ENCODE measurements at places on chromosomes 5 and 9.
A peak's percentile ranks its signal among the peaks of the same experiment; 100 is the strongest.

- no peak for DNase-seq
Measured at GRCh38 chr9:125587819-125588460, 119.1 kb downstream of the MAPKAP1 start.

DNA sequence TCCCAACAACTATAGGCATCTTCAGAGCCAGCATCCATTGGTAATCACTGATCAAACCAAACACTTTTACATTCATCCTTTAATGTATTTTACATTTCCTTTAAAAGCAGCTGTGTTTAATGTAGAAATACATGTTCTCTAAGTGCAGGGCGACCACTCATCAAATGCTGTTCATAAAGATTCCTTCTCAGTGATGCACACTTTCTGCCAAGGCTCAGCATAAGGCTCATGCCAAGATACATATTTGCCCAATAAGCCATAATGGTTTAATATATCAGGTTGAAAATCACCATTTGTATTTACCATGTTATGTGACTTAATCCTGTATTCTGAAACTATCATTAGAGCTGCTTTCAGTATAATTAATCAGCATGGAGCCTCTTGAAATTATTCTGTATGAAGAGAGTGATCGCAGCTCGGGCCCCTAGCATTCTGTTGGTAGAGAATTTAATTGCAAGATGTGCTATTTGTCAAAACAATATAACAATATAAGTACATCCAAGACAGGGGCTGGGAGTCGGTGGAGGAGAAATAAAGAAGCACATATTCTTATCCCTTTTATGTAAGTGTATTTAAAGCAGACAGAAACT, 267.5 kb downstream of the EBF1 start:
- no peak for DNase-seq

GRCh38 chr5:97635553-97635952, 452.5 kb upstream of the RIOK2 start:
- no peak for DNase-seq

GRCh38 chr9:77177894-77178794, 810 bp downstream of the VPS13A start:
- peak; percentile 53 for DNase-seq

- DNase-seq, result no peak
Measured at GRCh38 chr9:1024112-1024511, 26.0 kb upstream of the DMRT2 start.

- no peak for DNase-seq
Measured at GRCh38 chr5:116502616-116503015, 72.0 kb downstream of the SEMA6A start.

DNA sequence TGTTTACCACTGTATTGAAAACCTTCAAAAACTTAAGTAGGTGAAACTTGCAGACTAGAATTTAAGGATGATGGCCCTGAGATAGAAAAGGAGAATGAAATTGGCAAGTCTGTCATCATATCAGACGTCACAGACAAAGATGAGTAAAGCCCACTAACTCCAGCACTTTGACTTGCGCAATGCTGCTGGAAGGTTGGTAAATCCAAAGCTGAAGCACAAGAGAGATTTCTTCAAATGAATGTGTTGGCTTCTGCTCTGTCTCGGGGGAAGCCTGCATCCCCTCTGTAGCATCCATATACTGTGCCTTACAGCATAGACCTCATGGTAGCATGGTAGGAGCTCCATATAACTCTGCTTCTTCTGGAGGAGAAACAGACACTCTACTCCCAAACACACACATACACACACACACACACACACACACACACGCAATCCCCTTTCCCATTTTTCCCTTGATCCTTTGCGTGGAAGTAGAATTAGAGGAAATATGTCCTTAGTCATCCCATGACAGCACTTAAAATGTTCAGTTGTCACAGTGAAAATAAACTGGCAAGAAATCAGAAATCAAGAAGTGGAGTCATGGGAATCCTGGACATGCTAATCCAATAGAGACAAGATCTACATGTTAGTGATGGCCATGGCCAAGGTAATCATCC, 241.5 kb downstream of the NR3C1 start:
- no peak for DNase-seq

DNA sequence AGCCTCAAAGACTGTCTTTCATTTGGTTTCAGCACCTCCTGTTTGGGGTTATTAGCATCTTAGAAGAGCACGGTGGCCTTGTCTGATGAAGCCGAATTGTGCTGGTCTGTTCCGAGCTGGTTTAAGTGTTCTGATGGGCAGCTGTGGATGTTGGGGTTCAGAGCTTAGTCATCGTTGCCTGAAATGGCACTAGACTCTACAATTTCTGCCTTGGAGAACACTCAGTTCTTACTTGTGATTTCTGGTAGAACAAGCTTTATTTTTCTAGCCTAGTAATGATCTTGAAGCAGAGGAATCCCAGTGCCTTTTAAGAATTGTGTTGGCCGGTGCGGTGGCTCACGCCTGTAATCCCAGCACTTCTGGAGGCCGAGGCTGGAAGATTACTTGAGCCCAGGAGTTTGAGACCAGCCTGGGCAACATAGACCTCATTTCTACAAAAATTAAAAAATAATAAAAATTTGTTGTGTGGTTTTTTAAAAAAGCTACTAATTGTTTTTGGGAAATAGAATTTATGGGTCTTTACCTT, 7.8 kb downstream of the FBXW5 start:
- no peak for DNase-seq

DNA sequence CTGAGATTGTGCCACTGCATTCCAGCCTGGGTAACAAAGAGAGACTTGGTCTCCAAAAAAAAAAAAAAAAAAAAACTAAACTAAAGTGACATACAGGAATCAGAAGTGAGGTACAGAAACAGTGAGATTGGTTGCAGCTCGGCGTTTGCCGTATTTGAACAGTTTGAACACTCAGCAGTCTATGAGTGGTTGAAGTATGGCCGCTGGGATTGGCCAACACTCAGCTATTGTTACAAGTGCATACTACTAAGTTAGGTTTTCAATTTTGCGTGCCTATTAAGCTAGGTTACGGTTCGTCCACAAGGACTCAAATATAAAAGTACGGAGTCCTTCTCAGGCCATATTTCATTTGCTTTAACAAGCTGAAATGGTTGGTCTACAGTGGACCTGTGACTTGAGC, 3.3 kb upstream of the TSC1 start:
- no peak for DNase-seq

DNA sequence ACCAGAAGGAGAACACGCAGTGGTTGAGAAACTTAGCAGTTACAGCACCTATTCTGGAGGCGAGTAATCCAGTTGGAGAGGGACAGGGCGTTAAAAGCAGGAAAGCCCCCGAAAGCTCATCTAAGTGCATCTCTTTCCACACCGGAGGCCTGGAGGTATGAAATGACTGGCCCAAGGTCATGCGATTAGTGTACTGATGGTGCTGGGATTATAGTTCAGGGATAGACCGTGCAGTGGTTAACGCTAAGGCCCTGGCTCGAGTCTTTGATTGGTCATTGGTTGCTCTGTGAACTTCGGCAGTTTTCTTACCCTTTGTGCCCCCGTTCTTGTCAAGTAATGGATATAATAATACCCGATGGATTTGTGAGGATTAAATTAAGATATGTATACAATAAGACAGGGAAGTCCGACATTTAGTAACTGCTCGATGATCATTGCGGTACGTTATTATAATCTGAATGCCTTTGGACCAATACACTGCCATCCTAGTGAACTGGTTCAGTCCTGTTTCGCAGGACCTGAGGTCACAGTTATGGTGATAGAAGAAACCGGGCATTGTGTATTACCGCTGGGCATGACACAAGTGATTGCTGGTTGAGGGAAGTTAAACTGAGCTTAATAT, 960 bp downstream of the CANX start:
- peak; percentile 72 for DNase-seq

DNA sequence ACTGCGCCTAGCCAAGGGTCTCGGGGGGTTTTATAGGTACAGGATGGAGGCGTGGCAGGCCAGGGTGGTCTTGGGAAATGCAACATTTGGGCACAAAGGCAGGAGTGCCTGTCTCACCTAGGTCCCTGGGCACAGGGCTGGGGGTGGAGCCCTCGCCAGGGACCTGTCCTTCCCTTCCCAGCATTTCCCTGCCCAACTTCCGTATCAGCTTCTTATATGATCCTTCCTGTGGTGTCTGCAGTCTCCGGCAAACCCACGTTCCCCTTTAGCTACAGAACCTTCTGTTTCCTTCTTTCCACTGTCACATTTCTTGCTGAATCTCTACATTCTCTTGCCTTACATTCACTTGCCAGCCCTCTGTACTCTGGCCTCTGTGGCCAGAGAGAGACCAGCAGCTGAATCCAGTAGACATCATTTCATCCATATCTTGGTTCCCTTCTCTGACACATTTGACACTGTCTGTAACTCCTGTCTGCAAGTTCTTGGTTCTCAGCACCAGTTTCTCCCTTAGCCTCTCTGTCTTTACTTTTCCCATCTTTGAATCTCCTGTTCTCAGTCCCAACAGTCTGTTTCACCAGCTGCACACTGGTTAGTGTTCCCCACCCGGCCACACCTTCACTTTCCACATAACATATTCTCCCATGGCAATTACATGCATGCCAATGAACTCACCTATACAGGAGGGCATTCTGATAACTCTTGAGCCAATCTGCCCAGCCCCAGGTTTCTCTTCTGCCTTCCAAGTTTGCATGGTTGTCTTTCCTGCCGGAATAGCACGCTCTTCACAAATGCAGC, 134.7 kb upstream of the ZNF608 start:
- DNase-seq, result no peak

- DNase-seq, result no peak
Measured at GRCh38 chr9:3751125-3751758, 225.4 kb upstream of the RFX3 start.

GRCh38 chr9:112006361-112007020, 109.9 kb downstream of the UGCG start:
- no peak for DNase-seq

GRCh38 chr9:109482391-109482916, 15.7 kb downstream of the PTPN3 start:
- no peak for DNase-seq

DNA sequence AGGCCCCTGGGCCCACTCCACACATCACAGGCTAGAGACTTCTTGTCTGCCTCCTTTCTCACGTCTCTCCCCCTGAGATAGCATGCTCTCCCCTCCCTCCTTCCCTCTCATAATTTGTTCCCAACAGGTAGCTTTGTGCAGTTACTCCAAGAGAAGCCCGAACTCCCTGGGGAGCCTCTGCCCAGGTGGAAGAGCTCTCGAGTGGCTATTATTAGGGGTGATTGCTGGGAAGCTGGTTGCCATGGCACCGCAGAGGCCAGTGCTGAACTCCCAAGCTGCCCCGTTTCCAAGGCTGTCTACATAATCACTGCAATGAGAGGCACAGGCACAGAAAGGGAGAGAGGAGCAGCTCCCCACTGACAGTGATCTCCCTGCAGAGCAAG, 104.7 kb upstream of the GPR151 start:
- DNase-seq, result no peak

Data from hepatic stellate cell (primary cell).